HS-27A (cell line): ENCODE measurements at places on chromosomes 2 and 18.
A peak's percentile ranks its signal among the peaks of the same experiment; 100 is the strongest.

GRCh38 chr2:195658541-195658890 is 1.5 kb downstream of the SLC39A10 start:
- DNase-seq = peak; percentile 50

DNA sequence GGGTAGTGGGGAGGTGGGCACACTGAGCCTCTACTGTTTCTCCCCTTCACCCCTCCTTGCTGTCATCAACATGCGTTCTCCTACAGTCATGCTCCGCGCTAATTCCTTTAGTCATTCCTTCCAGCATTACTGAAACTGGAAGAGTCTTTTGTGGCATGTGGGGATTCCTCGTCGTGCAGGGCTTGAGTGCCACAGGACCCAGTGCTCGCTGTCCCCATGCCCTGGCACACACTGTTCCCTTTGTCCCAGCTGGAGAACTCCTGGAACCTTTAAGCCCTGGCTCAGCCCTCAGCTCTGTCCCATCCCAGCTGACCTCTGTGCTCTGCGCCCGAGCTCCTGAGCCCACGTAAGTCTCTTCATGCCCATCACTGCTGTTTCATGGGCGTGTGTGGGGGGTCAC is 42.1 kb downstream of the ODC1 start:
- no peak for DNase-seq

DNA sequence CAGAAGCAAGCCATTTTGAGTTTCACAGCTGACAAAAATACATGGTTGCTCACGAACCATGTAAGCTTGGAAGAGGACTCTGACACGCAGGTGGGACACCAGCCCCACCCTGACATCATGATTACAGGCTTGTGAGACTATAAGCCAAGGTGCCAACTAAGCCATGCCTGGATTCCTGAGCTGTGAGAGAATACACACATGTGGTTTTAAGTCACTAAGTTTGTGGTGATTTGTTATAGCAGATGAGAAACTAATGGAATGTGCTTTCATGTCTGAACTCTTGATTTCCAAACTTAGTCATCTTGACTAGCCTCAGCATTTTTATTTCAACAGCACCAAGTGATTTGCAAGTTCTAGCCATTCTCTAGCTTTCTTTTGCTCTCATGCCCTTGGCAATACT is 676.1 kb upstream of the CELF4 start:
- DNase-seq = no peak

GRCh38 chr2:181275643-181276070 is 181.5 kb upstream of the ITGA4 start:
- no peak for DNase-seq

DNA sequence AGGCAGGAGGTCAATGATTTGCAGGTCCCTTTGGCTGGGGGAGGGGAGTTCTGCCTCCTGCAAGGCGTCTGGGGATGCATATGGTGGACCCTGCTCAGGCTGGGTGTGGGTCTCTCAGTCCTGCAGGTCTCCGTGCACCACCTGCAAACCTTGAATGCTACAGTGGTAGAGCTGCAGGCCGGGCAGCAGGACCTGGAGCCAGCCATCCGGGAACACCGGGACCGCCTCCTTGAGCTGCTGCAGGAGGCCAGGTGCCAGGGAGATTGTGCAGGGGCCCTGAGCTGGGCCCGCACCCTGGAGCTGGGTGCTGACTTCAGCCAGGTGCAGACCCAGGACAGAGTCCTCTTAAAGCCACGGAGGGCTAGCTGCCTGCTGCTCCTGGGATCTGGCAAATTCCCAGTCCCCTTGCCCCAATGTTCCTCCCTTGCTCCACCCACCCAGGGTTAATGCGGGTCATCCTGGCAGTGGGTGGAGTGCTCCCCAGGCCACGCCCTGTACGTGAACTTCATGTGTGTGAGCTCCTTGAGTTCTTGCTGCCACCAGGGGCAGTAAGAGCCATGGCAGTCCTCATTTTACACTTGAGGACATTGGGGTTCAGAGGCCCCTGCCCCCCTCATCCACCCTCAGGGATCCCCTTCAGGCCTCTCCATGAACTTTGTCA is 3.1 kb downstream of the PROM2 start:
- DNase-seq = no peak

- DNase-seq = no peak
Observed at GRCh38 chr2:47295131-47295980, 107.6 kb upstream of the MSH2 start.

DNA sequence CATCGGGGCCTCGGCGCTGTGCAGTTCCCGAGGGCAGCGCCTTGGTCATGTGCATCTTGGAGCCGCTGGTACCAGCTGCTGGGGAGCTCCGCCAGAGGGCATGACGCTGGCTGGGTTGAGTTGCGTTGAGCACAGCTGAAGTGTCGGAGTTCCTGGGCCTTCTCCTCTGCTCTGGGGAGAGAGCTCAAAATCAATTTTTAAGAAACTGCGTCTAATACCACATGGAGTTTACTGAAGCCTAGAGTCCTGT is 48.7 kb downstream of the GREB1 start:
- peak; percentile 55 for DNase-seq
